Effector memory CD4-positive, alpha-beta T cell (primary cell): ENCODE measurements at places on chromosomes 13 and 19.

GRCh38 chr13:53560556-53560955 lies 531.9 kb downstream of the OLFM4 start:
- DNase-seq: no peak

GRCh38 chr13:102770435-102770834 lies 3.2 kb downstream of the TEX30 start:
- DNase-seq: no peak

GRCh38 chr19:4197625-4198466 lies 15.4 kb downstream of the ANKRD24 start:
- no peak for DNase-seq

DNA sequence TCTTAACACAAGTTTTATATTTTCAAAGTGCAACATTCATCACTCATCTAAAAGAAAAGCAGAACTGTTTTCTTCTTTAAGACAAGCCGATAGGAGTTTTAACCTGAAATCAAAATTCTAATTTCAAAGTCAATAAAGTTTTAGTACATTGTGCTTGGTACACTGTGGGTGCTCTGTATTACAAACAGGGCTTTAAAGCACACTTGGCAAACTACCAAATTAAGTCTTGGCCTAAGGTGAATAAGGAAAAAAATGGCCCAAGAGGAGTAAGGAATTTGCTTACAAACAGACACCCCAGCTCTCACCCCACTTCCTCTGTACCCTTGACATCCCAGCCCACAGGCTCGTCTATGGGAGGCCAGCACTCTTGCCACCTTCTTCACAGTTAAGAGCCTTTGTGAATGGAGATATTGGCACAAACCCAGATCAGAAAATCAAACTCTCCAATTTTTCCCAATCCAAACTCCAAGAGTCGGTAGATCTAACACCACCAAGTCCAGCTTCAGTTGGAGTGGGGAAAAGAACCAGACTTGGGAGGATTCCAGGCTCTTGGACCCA lies 66.0 kb downstream of the ABCC4 start:
- DNase-seq: no peak

GRCh38 chr19:10052602-10053360 lies 33.3 kb upstream of the SHFL start:
- DNase-seq: no peak

DNA sequence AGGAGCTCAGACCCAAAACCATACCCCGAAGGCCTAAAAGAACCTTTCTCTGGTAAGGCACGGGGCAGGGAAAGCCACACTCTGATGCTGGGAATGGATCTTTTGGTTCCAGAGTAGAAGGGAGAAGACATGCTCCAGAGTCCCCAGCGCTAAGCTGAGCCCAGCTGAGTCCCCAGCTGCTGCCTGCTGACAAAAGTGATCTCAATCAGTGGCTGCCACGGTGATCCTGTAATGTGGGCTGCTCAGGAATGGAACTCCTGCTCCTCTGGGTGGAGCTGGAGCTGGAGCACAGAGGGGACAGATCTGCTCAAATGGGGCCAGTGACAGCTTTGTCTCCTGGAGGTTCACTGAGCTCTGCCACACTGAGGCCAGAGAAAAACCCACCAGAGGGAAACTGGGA lies 70.5 kb downstream of the MLLT1 start:
- no peak for DNase-seq

DNA sequence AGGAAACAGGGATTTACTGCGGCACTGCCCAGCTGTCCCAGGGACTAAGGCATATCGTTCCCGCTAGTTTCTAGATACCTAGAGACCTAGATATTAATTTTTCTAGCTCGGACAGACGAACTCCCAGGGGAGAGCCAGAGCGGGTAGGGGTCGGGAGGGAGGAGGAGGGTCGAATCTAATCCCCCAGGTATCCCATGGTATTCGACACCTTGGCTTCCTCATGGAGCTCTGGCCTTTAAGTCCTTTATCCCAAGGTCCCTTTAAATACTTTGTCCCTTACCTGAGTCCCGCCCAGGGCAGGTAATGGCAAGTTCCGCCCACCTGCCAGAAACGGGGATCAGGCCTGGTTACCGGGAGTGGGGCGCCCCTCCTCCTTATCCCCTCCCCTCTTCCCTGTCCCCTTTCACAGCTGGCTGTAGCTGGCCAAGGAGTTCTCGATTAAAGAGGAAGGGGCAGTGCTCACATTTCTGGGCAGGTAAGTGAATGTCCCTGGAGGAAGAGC lies at the start of gene PRRG2:
TSS of gene PRRG2 (plus strand) at position 310 of the 502 bp plus-strand sequence. CDS start 1,904 bp downstream, outside the sequence.
- DNase-seq: no peak

- DNase-seq: no peak
These were observed 29.3 kb upstream of the SPACA7 start for GRCh38 chr13:112346899-112347229.

DNA sequence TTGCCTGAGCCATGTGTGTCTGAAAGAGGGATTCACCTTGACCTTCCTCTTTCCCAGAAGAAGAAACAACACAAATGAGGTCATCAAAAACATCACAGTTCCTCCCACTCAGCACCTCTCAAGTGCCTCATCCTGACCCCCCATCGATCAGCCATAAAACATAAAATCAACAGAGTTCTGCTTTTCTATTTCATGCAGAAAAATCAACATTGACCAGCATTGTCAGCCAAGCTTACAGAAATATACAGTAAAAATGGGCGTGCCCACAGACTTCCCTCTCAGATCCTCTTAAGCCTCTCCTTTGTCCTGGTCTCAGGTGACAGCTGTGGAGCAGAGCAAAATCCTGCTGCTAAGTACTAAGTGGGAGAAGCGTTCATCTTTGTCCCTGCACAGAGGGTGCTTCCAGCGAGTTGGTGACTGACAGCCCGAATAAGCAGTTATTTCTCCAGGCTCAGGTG lies 213.3 kb downstream of the OLFM4 start:
- DNase-seq: no peak

DNA sequence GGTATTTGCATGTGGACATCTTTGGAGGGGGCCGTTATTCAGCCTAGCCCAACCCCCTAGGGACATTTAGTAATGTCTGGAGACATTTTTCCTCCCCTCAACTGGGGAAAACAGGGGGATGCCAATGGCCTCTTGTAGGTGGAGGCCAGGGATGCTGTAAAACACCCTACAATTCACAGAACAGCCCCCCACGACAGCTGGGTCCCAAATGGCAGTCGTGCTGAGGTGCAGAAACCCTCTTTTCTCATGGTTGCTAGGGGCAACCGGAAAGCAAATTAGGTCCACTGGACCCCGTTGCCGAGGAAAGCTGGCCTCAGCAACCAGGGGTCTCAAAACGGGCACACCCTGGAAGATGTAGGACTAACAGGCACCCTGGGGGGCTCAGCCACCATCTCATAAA lies 14.6 kb downstream of the TMEM150B start:
- no peak for DNase-seq

- DNase-seq: no peak
These were observed 531.3 kb downstream of the RFC3 start for GRCh38 chr13:34349091-34349722.

- DNase-seq: no peak
These were observed 7.0 kb downstream of the RCN3 start for GRCh38 chr19:49534632-49535385.

GRCh38 chr13:80753866-80754265 lies 412.9 kb upstream of the SPRY2 start:
- no peak for DNase-seq

- no peak for DNase-seq
These were observed 398.3 kb downstream of the RFC3 start for GRCh38 chr13:34216256-34216655.

GRCh38 chr13:79803296-79803695 lies 322.3 kb downstream of the NDFIP2 start:
- no peak for DNase-seq

- no peak for DNase-seq
These were observed 37.8 kb upstream of the CXCL17 start for GRCh38 chr19:42480335-42481095.
